ENCODE measurements at places on chromosomes 5 and 9.

DNA sequence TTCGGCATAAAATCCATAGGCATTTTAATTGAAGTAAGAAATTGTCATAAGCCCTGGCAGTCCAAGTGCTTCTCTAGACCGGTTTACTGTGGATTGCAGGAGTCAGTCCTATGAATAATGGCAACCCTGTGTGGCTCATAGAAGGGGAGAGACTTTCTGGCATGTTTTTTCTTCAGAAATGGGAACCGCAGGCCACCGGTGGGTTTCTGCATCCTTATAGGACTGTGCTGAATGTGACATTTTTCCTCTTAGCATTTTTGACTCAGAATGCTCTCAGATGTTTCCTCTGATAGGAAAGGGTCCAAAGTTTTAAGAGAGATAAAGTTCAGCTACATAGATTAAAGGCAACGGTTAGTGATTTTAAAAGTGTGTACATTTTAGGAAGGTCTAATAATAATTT lies 6.3 kb downstream of the DAPK1 start:
- no peak for DNase-seq

DNA sequence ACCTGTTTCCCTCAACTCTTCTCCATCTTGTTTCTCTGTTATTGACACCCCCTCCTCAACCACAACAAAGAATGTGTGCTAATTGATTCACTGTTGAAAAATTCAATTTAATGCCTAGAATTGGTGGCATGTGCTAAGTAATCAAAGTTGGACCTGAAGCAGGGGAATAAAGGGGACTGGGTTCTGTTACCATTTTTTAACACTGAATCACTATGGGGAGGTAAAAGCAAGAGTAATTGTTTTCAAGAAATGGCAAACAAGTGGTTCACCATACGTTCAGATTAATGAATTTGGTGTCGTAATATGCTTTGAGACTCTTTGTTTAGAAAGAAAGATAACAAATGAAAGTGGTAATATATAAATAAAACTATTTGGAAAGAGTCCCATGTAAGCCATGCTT lies 17.0 kb upstream of the SSBP2 start:
- DNase-seq = no peak

GRCh38 chr5:14107536-14107935 lies 35.6 kb upstream of the TRIO start:
- DNase-seq = no peak

DNA sequence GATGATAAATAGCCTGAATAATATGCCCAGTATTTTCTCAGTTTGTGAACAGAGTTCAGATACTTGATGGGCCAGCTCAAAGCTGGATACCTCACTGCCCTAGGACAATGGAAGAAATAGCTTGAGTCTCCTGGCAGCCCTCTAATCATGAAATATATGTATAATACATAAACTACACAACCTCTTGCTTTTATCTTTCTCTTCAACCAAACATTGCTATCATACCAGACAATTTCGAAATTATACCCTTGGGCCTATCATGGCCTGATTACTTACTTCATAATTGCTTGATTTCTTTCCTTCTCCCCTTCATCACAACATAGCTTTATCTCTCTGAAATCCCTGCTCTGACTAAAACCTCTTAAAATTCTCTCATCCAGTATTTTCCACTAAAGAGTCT lies 1144.9 kb upstream of the C9orf72 start:
- no peak for DNase-seq

DNA sequence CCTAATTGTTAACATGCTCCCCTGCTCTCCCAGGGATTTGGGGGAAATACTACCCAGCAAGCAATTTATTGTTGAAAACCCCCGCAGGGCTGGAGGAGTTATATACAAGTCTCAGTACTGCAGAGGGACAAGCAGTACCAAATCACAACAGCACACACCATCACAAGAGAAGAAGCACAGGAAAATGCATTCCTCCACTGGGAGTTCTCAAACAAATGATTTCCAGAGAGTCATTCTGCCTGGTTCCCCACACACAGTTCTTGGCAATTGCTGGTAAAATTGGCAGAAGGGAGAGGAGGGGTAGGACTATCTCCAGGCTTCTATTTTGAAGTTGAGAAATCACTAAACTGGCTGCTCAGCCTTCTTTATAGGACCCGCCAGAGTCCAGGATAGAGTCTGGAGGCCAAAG lies 16.8 kb downstream of the SIL1 start:
- DNase-seq = no peak
